ENCODE measurements at places on chromosomes 3 and 15.

- no peak for DNase-seq
These were observed 276.9 kb downstream of the GBE1 start for GRCh38 chr3:81484520-81484919.

GRCh38 chr3:194087995-194088855, 47.7 kb upstream of the HES1 start:
- no peak for DNase-seq

DNA sequence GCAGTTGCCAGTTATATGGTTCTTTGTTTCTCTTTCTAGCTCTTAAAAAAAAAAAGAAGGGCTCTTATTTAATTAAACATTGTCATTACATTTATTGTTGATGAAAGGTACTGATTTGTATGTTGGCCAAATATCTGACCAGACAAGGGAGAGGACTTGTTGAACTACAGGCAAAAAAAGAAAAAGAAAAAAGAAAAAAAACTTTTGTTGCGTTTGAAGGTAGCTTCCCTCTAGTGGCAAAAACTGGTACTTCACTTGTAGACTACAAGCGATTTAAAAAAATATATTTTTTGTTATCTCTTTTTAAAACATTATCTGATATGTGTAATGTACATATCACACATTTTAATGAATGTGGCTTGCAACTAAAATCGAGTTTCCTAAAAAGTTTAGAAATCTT, 280.6 kb downstream of the ROBO2 start:
- DNase-seq = no peak

- no peak for DNase-seq
These were observed 11.9 kb downstream of the DNAJA4 start for GRCh38 chr15:78276064-78276943.

GRCh38 chr15:78065973-78066946, 11.3 kb downstream of the TBC1D2B start:
- DNase-seq = no peak

All from stimulated activated CD4-positive, alpha-beta T cell treated with anti-CD3 and anti-CD28 coated beads, Interleukin-12 subunit alpha, Interleukin-12 subunit beta, amount 100 ng/mL, for 48 hours (primary cell).